ENCODE measurements at places on chromosomes 7 and 10.
A peak's percentile ranks its signal among the peaks of the same experiment; 100 is the strongest.

GRCh38 chr7:152674860-152675758, 832 bp downstream of the XRCC2 start:
- DNase-seq: no peak

DNA sequence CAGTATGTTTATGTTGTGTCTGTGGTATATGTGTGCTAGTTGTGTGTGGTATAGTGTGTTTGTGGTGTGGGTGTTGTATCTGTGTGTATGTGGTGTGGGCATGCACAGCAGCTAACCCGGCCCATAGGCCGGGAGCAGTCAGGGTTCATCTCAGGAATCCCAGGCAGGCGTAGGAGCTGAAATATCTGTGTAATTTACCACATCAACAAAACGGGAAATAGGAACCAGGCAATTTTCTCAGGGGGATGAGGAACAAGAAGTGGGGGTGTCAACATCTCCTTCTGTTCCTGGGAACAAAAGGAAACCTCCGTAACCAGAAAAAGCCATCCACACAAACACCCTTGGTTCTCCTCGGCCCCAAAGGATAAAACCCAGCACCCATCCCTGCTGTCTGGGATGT, 24.5 kb upstream of the ZNF488 start:
- peak; percentile 62 for DNase-seq

- DNase-seq: no peak
These were observed 941.2 kb downstream of the XPNPEP1 start for GRCh38 chr10:108982159-108982558.

DNA sequence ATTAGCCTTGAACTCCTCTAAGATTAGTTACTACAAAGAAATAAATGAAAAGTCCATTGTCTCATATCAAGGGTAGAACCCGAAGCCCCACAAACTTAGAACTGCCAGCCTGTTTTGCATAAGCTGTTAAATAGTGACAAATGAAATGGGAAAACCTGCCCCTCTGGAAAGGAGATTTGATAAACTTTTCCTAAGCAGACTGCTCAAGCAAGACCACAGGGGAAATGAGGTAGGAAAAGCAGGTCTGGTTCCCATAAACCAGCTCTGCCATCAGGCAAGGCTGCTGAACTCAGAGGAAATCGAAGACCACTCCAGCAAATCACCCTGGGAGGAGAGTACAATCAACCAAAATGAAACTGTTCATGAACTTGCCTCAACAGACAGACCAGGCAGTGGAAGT, 181.5 kb upstream of the AOAH start:
- DNase-seq: no peak

- DNase-seq: no peak
These were observed 77.0 kb downstream of the ZNF277 start for GRCh38 chr7:112283382-112283910.

- no peak for DNase-seq
These were observed 201.9 kb downstream of the BMPER start for GRCh38 chr7:34107276-34107675.

DNA sequence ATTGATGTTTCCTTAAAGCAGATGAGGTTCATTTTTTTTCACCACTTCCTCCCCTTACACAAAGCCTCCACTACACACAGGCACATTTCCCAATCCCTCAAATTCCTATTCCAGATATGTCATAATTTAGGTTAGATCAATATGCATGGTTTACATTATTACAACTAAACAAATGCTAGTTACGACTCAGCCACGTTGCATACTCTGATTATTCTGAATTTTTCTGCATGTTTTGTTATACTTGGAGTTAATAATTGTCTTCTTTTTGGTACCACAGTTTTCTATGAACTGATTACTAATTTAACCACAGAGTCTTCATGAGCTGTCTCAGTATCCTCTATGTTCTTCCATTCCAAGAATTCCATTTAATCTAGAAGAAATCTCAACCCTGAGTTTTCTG, 4.4 kb upstream of the BICC1 start:
- DNase-seq: no peak

GRCh38 chr7:2760098-2760889, 72.3 kb downstream of the AMZ1 start:
- DNase-seq: peak; percentile 63

- DNase-seq: no peak
These were observed 172.9 kb upstream of the SEMA3E start for GRCh38 chr7:83821866-83822265.

DNA sequence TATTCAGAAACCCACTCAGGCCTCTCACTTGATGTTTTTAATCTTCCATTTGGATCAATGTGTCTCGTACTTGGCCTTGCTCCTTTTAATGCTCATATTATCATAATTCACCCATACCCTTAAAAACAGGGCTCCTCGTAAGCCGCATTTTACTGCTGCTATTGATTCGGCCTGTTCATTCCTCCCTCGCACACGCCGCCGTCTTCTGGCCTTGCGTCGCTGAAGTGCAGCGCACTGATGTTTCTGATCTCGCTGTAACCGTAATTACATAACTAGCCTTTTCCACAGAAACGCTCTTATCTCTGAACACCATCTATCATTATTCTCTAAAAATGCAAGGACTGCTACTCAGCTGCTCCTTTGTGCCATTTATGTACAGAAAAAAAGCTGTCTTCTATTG, 544.5 kb upstream of the FOXK1 start:
- no peak for DNase-seq

- no peak for DNase-seq
These were observed 103.2 kb upstream of the CTBP2 start for GRCh38 chr10:125263551-125263950.

GRCh38 chr10:17029581-17030271, 99.9 kb downstream of the CUBN start:
- DNase-seq: peak; percentile 90

DNA sequence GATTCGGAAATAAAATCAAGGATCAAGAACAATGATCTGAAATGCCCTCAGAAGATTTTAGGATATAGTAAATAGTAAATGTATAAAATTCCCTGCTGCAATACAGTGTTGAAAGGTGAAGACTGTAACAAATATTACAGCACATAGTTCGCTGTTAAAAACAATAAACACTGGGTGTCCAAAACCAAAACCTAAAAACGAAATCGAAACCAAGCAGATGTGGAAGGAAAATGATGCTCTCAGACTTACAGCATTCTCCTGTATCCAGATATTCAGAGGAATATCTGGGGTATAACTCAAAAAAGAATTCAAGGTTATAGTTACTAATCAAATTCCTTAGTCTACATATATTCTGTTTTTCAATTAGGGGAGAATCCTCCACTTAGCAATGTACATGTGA, 708.1 kb upstream of the PCDH15 start:
- no peak for DNase-seq

DNA sequence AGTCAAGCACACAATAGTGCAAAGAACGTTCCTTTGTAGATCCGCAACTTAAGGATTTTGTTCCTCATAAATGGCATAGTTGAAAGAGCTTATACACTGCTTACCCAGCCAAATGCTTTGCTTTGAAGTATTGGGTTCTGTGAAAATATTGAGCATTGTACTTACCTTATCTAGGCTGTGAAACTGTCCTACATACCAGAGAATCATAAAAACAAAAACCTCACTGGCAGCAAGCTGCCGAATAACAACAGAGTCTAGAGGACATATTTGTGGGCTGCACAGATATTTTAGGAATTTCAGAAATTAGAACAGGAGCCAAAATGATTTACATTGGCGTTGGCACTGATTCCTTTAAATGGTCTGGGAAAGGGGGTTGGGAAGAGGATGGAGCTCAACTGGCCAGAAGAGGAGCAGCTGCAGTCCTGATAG, 174.8 kb downstream of the RTKN2 start:
- DNase-seq: no peak

- no peak for DNase-seq
These were observed 25.9 kb downstream of the DNAJB12 start for GRCh38 chr10:72328829-72329204.

DNA sequence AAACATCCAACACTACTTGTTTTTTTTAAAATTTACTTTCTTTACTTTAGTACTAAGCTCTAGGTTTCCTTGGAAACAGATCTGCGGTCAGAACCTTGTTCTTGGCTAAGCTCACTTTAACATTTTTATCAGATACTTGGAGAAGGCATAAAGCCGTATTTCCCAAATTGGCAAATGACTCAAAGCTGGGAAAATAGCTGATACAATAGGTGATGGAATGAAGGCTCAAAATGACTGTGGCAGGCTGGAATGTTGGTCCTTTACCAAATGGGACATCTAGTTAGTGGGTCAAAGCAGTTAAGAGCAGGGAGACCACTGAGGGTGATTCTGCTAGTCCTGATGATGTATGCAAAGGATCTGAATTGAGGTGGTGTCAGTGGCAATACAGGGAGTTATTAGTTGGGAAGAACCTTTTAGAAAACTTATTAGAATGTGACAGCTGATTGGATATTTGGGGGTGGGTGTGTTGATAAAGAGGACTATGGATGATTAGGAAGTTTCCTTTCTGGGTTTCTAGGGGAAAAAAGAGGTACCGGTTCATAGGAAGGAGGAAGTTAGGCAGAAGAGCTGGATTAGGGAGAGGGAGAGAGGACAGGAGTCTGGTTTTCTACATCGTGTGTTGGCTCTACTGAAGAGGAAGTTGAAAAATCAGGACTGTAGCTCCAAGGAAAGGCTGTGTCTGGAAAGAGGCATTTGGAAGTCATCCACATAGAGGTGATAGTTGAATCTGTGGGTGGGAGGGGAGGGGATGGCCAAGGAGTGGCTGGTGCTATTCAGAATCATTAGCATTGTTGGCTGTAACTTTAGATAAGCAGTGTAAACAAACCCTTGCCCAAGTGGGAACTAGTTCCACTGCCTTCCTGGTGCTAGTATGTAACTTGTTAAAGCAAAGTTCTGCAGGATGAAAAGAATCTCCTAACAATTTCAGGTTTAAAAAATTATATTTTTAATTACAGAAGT, 13.1 kb downstream of the PLCE1 start:
- no peak for DNase-seq

DNA sequence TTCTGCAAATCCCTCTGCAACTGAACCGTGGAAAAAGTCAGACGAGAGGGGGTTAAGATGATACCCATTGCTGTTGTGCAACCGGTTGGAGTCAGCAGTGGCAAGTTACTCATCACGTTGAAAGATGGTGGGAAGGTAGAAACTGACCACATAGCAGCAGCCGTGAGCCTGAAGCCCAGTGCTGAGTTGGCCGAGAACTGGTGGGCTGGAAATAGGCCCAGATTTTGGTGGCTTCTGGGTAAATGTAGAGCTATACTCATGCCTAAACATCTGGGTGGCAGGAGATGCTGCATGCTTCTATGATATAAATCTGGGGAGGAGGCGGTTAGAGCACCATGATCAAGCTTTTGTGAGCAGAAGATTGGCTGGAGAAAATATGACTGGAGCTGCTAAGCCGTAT, 78.6 kb downstream of the ARL5B start:
- no peak for DNase-seq

DNA sequence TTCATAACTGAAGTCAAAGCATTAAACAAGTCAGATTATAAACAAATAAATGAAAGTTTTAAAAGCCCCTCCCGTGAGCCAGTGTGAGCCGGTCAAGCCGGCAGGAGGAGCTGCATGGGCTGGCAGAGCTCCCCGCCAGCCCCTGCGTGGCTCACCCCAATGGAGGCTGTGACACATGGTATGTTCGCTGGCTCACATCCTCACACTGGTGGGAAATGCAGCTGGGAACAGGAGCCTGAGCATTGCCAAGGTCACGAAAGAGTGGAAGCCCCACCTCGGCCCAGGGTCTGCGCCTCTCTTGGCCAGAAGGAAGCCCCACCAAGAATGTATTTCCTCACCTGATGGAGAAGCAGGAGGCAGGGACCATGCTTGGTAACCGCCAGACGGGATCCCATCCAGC, 261.7 kb upstream of the TCERG1L start:
- DNase-seq: no peak

- peak; percentile 97 for DNase-seq
These were observed 105.2 kb upstream of the PPIF start for GRCh38 chr10:79241990-79242619.

DNA sequence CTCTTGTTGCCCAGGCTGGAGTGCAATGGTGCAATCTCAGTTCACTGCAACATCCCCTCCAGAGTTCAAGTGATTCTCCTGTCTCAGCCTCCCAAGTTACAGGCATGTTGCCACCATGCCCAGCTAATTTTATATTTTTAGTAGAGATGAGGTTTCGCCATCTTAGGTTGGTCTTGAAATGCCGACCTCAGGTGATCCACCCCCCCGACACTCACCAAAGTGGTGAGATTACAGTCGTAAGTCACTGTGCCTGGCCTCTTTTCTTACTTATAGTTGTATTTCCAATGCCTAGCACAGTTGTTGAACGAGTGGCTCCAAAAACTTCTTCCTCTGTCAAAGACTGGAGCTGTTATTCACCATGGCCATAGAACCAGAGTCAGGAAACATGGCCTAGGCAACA, 6.7 kb downstream of the RNF216 start:
- no peak for DNase-seq

DNA sequence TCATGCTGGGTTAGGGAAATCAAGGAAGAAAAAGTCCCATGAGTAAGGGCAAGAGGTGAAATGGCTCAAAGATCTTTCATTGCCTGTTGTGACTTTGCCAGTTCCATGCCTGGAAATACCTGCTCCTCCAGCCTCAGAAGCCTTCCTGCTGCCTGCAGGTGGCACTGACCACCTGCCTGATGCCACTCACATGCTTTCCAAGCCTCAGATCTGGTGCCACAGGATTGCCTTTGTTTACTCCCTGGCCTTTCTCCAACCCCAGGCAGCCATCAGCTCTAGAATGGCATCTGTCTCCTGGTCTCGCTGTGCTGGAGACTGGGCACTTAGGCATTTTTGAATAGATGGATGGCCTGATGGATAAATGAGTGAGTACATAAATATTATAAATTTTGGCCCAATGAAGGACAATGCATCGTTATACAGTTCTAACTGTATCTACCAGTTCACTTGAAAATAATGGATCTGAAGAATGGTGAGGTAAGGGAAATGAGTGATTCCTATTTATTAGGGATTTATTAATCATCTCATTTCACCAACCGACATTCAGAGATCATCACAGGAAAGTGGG, 657.2 kb downstream of the INHBA start:
- no peak for DNase-seq

GRCh38 chr7:143477501-143478150, at the start of gene TAS2R41:
Gene TAS2R41, plus strand, starts transcription at chr7:143477873. Its CDS starts 0 bp downstream, at chr7:143477873.
- no peak for DNase-seq

GRCh38 chr10:127117125-127117524, 79.3 kb downstream of the INSYN2A start:
- DNase-seq: peak; percentile 6

- no peak for DNase-seq
These were observed 182.2 kb downstream of the CAMK1D start for GRCh38 chr10:12531305-12532220.

DNA sequence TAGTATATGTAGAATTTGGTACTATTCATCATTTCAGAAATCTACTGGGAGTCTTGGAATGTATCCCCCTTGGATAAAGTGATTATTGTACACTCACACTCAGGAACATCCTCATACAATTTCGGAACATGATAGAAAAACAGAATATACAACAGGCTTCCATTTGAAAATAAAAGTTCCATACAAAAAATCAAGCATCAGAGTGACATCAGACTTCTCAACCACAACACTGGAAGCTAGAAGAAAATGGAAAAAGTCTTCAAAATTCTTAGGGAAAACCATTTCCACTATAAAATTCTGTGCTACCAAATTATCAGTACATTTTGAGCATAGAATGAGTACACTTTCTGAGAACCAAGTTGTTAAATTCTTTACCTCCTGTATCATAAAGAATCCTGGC, 8.8 kb downstream of the LYZL1 start:
- DNase-seq: no peak

GRCh38 chr7:134458341-134458805, 527 bp downstream of the AKR1B1 start:
- peak; percentile 40 for DNase-seq

Measured in inflammatory macrophage treated with lipopolysaccharide for 1 hour (primary cell).